ENCODE measurements at places on chromosomes 4 and X. TPM values are rescaled to one million over a fixed set of nuclear protein-coding genes. Genes with fewer than 3 reads are reported as not detected.

The CYBB gene
- not detected for total RNA-seq

The SPANXA2 gene
- total RNA-seq = not detected

The CT83 gene
- not detected for total RNA-seq

The ARAF gene
- 75.4 TPM for total RNA-seq

The TCEAL5 gene
- not detected for total RNA-seq

The MAGEA8 gene
- not detected for total RNA-seq

DNA sequence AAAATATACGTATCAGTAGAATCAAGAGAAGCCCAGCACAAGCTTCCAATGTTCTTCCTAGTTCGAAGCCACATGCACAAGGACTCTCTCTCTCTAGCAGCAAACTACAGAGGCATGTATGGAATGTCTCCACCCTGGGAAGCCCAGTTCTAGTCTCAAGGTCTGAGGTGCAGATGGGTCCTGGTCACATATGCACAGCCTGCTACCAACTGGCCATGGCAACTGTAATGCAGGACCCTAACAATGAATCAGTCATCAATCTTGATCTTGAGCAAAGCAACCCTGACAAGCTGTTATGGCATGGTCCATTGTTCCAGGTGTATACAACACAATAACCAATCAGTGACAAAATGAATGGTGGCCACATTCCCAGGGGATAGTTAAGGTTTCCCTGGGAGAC, 55.8 kb downstream of the MBNL3 start:
- H3K4me3 ChIP-seq = no peak overlapping the region
- no peak for DNase-seq
- H3K27ac ChIP-seq = no peak overlapping the region
- no peaks in the 10 kb centered on the region for H3K27me3 ChIP-seq

DNA sequence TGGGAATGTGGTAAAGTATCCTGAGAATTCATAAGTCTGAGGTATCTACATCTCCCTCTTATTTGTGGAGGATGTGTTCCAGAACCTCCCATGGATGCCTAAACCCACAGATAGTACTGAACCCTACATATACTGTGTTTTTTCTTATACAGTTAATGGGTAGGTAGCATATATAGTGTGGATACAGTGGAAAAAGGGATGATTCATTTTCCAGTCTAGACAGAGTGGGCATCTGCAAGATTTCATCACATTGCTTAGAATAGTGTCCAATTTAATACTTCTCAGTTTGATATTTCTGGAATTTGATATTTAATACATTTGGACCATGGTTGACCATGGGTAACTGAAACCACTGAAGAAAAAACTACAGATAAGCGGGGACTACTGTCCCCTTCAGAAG, 155.0 kb upstream of the ANKRD50 start:
- H3K27me3 ChIP-seq = no peaks in the 10 kb centered on the region
- H3K4me1 ChIP-seq = no peaks in the 10 kb centered on the region
- H3K27ac ChIP-seq = no peak overlapping the region
- no peak for DNase-seq

- H3K4me3 ChIP-seq = no peak overlapping the region
- no peaks in the 10 kb centered on the region for H3K27me3 ChIP-seq
- no peaks in the 10 kb centered on the region for H3K4me1 ChIP-seq
- DNase-seq = no peak
These were observed 6.0 kb upstream of the SLC25A43 start for GRCh38 chrX:119393144-119393543.

DNA sequence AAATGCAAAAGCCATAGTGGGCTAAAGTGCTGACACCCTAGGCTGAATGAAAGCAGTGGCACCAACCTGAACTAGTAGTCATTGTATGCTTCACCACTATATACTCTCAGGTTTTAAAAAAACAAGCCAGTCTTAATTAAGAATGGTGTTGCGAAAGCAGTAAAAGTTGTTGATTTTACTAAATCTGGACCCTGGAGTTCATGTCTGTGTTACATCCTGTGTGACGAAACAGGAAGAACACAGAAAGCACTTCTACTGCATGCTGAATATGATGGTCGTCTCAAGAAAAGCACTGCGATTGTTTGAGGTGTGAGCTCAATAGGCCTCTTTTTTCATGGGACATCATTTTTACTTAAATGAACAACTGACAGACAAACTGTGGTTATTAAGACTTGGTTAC, 24.2 kb upstream of the GDPD2 start:
- H3K27ac ChIP-seq = peak overlapping the region; percentile 59
- peaks cover 39% of the 10 kb centered on the region for H3K36me3 ChIP-seq
- peaks cover 8% of the 10 kb centered on the region for H3K4me1 ChIP-seq
- H3K27me3 ChIP-seq = no peaks in the 10 kb centered on the region

GRCh38 chr4:159086606-159087005, 16.3 kb upstream of the RAPGEF2 start:
- H3K4me1 ChIP-seq = no peaks in the 10 kb centered on the region
- H3K27me3 ChIP-seq = peaks cover 8% of the 10 kb centered on the region
- H3K36me3 ChIP-seq = no peaks in the 10 kb centered on the region
- no peak overlapping the region for H3K27ac ChIP-seq
- no peak for DNase-seq

Data from activated CD4-positive, alpha-beta memory T cell treated with anti-CD3 and anti-CD28 coated beads, Interleukin-2, amount 10 ng/mL, durations not matched to agents 7 days and 5 days (primary cell).